ENCODE measurements at places on chromosomes 7 and 10.

- DNase-seq, result no peak
Measured at GRCh38 chr7:133077394-133077793, 4.5 kb downstream of the CHCHD3 start.

GRCh38 chr10:91002656-91003055, 81.8 kb upstream of the ANKRD1 start:
- no peak for DNase-seq

- DNase-seq, result no peak
Measured at GRCh38 chr10:77679217-77679616, 41.6 kb upstream of the KCNMA1 start.

- DNase-seq, result peak; percentile 35
Measured at GRCh38 chr7:32179567-32179966, 109.4 kb upstream of the PDE1C start.

DNA sequence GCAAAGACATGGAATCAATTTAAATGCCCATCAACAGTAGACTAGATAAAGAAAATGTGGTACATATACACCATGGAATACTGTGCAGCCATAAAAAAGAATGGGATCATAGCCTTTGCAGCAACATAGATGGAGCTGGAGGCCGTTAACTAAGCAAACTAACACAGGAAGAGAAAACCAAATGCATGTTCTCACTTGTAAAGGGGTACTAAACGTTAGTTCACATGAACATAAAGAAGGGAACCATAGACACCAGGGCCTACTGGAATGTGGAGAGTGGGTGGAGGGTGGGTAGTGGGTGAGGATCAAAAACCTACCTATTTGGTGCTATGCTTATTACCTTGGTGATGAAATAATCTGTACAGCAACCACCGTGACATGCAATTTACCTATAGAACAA, 78.4 kb upstream of the GSDME start:
- no peak for DNase-seq

DNA sequence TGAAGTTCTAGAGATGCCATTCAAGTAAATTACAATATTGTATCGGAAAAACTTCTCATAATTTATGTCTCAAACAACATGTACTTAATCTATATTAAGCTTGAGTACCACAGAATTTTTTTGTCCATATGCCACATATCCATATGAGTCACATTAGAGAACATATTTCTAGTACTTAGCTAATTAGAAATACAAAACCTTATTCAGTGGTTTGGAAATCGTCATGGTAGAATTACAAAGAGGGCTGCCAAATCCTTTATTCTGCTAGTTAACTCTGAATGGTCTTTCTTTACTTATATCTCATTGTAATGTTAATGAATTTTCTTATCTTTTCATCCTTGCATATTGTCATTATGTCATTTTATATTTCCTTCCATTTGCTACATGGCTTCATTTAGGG, 9.0 kb upstream of the VIM start:
- DNase-seq, result peak; percentile 87

GRCh38 chr10:106320876-106321275, 843.6 kb downstream of the SORCS1 start:
- DNase-seq, result no peak

DNA sequence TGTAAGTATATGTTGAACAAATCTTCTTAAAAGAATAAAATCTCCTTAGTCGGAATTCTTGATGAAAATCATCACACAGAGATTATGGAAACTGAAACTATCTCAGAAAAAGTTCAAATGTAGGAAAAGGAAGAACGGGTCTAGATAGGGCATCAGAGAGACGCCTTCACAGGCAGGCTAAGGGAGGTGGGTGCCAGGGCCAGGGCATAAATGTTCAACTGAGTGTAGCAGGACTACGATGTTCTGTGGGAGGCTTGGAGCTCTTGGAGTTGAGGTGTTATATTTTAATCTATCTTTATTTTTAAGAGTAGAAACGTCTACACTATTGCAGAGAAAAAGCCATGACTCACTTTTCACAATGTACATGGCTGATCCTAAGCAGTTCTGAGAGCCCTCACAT, 101.2 kb downstream of the RSU1 start:
- DNase-seq, result no peak

- no peak for DNase-seq
Measured at GRCh38 chr10:53025172-53025711, 252.7 kb upstream of the MBL2 start.

Measured in fibroblast of skin of abdomen (primary cell).